AG09319 (cell line): ENCODE measurements at places on chromosomes 1 and 21.

DNA sequence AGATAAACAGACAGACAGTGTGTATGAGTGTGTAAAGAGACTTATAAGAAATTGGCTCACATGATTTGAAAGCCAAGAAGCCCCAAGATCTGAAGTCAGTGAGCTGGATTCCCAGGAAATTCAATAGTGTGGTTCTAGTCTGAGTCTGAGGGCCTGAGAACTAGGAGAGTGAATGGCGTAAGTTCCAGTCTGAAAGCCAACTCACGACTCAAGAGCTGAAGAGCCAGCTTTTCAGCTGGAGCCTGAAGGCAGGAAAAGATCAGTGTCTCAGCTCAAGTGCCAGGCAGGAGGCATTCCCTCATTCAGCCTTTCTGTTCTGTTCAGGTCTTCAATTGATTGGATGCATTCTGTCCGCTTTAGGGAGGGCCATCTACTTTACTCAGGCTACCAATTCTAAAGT, 257.2 kb downstream of the PLPP3 start:
- DNase-seq = no peak

DNA sequence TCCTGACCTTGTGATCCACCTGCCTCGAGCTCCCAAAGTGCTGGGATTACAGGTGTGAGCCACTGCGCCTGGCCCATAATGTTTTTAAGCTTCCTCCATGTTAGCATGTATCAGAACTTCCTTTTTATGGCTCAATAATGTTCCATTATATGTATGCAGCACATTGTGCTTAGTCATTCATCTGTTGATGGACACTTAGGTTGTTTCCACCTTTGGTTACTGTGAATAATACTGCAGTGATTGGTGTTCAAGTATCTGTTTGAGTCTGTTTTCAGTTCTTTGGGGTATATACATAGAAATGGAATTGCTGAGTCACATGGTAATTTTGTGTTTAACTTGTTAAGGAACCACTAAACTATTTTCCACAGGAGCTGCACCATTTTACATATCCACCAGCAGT, 17.7 kb downstream of the CMPK1 start:
- DNase-seq = no peak

GRCh38 chr1:6317098-6317760, 56.3 kb upstream of the GPR153 start:
- no peak for DNase-seq

DNA sequence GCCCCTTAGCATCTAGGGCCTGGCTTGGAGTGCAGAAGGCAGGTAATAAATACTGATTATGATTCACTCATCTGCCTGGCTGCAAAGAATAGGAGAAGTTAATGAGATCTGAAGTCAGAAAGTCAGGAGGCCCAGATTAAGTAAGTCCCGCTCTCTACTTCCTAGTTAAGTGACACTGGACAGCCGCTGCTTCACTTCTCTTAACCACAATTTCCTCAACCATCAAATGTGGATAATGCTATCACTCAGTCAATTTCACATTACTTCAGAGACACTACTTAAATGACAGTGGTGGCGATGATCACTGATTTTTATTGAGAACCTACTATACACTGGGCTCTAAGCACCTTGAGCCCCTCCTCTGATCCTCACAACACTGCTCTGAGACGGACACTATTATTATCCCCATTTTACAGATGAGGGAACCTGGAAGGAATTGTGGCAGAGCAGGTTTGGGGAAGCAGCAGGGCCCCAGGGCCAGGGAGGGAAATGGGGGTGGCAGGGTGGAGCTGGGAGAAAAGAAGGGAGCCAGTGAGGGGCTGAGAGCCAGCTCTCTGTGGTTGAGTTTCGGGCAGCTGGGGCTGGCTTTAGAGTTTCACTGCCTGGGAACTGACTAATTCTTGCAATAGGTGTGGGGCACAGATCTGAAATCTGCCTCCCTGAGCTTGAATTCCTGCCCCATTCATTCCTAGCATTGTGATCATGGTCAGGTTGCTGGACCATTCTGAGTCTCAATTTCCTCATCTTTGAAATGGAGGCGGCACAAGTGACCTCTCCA, 2.4 kb upstream of the E2F2 start:
- DNase-seq = no peak

GRCh38 chr1:1122078-1122811, 6.4 kb upstream of the C1orf159 start:
- DNase-seq = peak; percentile 40

- no peak for DNase-seq
Measured at GRCh38 chr1:212712451-212713303, 13.0 kb upstream of the BATF3 start.

DNA sequence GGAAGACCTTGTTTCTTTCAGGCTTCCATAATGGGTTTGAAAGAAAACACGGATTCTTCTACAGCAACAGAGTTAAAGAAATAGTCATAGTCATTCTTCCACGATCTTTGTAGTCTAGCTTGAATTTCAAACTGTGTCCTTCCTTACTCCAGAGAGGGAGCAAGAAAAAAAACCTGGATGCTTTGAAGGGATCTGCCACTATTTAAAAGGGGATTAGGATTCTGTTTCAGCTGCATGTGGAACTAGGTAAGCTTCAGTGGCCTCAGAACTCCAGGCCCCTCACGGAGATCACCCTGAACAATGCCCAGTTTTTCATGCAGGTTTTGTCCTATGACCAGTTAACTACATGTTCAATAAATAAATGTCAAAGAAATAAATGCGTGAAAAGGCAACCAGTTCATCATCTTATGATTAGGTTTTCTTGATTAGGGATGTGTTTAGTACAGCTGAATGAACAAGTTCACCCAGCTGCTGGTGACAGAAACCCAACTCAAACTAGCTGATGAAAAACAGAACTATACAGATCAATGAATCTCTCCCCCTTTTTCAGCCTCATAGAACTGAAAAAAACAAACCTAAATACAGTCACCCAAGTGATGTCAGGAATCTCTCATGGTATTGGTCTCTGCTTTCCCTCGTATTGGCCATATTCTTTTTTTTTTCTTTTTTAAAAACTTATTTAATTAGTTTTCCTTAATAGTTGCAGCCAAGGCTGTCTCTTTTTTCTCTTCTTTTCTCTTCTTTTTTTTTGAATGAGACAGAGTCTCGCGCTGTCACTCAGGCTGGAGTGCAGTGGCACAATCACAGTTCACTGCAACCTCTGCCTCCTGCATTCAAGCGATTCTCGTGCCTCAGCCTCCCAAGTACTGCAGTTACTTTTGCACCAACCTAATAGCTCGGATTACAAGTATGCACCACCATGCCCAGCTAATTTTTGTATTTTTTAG, 14.6 kb upstream of the MPZL1 start:
- no peak for DNase-seq

DNA sequence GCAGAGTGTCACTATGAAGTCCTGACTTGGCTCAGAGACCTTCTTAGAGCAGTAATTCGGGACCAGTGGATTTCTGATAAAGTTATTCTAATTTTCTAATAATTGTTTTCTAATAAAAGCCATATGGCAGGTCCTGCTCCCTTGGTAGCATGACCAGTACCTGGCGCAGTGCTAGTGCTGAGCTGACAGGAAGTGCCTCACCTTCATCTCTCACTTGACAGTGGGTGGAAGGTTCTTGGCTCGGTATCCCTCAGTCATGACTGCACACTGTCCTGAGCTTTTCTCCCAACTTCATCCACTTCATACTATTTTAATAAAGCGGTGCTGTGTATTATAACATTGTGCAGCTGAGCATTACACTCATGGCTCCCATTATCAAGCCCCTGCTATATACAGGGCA, 14.1 kb downstream of the VANGL1 start:
- DNase-seq = no peak

- no peak for DNase-seq
Measured at GRCh38 chr1:225418059-225418458, 9.8 kb downstream of the LBR start.

DNA sequence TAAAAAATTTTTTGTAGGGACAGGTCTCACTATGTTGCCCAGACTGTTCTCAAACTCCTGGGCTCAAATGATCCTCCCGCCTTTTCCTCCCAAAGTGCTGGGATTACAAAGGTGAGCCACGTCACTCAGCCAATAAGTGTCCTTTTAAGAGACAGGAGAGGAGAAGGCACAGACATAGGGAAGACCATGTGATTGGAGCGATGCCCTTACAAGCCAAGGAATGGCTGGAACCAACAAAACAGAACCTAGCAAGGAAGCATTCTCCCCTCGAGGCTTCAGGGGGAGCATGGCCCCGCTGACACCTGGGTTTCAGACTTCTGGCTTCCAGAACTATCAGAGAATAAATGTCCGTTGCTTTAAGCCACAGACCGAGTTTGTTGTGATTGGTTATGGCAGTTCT, 37.0 kb downstream of the NDUFS5 start:
- no peak for DNase-seq

DNA sequence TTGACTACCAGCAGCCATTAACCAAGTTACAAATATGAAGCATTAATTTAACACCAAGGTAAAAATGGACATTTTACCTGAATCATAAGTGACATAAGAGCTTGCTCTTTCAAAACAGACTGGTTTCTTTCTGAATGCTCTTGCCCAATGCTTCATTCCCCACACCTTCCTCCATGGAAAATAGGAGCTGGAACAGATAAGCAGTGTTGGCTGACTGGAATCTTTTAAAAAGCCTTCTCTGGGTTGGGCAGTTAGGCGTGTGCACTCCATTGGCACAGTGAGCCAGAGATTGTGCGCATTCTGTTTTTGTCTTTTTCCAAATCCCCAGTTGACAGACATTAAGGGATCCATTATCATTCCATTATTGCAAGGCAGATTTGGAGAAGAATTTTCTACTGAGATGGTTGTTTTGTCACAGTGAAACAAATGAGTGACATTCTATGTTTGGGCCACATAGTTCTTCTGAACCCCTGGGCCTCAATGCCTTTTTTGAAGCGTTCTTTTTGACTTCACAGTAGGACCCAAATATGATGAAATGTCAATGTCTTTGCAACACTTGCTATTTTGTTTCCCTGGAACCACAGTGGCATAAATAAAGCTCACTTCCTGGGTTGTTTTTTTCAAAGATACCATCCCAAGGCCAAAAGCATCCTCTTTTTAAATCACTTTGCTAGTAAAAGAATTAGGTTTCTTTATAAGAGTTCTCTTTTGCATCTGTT, 32.3 kb downstream of the LRRC8B start:
- no peak for DNase-seq

DNA sequence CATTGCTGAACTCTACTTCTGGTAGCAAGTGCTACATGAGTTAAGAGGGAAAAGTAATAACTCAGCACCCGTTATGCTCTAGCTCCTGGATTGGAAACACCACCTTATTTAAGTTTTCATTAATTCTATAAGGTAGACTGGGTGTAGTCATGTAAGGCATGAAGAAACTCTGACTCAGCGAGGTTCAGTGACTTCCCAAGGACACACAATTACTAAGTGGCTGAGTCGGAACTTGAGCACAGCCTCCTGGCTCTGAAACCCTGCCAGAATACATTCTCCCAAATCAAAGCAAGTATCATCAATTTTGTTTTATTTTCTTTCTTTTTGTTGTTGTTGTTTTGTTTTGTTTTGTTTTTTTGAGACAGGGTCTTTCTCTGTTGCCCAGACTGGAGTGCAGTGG, 29.1 kb upstream of the SCCPDH start:
- DNase-seq = no peak

DNA sequence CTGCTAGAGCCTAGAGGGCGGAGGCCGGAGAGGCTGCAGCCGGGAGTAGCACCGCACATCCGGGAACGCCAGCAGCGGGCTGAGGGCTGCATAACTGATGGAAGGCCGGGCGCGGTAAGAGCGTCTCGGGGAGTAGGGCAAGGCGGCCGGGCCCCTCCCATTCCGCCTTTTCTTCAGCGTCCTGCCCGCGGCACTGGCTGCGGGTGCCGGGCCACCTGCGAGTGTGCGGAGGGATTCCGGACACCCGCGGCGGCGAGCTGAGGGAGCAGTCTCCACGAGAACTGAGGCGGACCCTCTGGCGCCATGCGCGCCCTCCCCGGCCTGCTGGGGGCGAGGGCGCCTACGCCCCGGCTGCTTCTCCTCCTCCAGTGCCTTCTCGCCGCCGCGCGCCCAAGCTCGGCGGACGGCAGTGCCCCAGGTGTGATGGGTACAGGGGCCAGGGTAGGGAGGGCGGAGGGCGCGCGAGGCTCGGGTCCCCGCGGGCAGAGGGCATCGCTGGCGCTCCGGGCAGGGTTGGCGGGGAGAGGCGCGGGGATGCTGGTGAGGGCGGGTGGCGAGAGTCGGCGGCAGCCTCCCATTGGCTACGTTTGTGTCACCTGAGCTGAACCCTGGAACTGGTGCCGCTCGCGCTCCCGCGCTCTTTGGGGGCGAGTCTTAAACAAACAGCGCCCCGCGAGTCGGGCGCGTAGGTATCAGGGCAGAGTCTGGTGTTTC, 334.4 kb downstream of the SRGAP2C start:
- DNase-seq = no peak

DNA sequence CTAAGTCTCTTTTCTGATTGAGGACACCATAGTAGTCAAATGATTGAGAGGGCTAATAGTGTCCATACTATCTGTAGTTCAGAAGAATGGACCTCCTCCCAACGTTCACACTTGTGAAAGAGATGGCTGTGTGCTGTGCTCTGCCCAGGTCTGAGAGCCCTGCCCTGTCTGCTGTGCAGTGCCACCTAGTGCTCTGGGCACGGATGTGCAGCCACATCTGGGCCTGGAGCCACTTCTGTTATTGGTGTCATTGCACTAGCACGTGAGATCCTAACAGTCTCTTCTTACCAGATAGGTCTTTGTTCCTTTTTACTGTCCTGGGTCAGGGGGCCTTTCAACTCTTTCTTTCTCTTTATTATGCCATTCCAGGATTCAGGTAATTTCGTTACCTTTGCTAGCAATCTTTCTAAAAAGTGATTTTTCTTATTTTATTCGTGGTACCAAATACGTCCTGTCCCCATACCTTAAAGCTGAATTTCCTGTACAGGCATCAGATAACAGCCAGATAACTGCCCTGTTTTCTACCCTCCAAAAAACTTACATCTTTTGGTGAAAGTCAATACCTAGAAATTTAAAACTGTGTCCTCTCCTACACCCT, 21.7 kb downstream of the INTS3 start:
- DNase-seq = peak; percentile 58

- peak; percentile 2 for DNase-seq
Measured at GRCh38 chr1:107198561-107198960, 57.7 kb downstream of the NTNG1 start.

DNA sequence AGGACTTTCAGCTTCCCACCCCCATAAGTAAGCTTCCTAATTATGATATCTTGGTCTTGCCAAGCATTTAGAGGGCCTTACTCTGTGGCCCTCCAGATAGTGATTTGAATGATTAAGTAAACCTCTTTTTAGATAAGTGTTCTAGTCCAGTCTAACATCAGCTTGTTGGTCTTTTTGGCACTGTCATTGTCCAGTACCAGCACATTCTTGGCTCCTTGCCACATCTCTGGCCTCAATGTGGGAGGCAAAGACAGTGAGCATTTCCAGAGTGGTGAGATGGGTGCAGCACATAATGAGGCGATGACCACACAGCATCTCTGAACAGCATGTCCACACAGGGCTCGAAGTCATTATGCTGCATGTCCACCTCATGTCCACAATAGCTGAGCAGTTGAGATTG, 6.1 kb downstream of the CAPZA1 start:
- no peak for DNase-seq

- DNase-seq = no peak
Measured at GRCh38 chr21:31426235-31426797, 82.3 kb upstream of the TIAM1 start.

GRCh38 chr1:4796161-4797015, 142.0 kb downstream of the AJAP1 start:
- no peak for DNase-seq
